ENCODE measurements at places on chromosomes 2 and 18. TPM values are rescaled to one million over a fixed set of nuclear protein-coding genes. Genes with fewer than 3 reads are reported as not detected.

DNA sequence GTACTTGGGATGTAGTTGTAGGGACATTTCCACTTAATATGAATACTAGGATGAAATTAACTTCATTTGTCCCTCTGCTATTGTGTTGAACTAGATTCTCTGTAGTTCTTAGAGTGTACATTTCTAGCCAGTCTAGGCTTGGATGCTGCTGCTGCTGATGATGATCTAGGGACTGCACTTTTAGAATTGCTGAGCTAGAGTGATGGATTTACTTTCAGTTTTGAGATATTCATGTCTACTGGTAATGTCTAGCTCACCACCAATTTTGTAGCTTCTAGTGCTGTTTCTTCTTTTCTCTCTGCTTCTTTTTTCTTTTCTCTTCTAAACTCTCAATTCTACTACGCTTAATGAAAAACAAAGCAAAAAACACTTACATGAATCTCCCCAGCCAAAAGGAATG, 49.4 kb downstream of the MRPS9 start:
- DNase-seq = no peak

Gene KDSR
- total RNA-seq = 33.2 TPM

Gene RANBP2
- total RNA-seq = 65.9 TPM

DNA sequence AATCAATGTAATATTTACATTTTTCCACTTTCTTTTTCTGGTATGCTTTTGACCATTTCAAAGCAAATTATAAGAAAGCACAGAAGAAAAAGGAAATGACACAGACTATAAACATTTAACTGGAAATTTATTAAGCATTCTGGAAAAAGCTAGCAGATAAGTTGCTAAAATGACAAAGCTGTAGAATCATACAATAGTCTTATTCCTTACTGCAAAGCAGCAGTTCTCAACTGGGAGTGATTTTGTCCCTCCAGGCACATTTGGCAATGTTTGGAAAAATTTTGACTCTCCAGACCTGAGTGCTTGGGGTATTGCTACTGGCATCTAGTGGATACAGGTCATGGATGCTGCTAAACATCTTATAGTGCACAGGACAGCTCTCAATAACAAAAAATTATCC, 75.1 kb downstream of the MBD5 start:
- peak; percentile 5 for DNase-seq

Gene COL5A2
- 187 TPM for total RNA-seq

Gene CD207
- total RNA-seq = not detected

- no peak for DNase-seq
Measured at GRCh38 chr2:74659462-74659861, 5.4 kb downstream of the SEMA4F start.

DNA sequence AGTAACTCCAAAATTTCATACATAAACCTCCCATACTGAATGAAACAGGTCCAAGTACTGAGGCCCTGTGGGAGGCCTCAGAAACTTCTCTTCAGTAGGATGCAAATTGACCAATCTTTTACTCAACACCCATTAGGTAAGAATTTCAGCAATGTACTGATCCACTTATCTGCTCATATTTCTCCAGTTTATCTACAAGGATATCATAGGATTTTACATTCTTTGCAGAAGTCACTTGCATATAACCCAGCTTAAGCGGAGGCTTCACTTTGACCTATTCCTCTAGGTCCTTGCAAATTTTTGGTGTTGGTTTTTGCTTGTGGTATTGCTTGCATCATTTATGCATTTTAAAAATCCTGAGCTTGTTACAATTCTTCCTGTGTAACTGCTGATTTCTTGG, 28.8 kb upstream of the SLC3A1 start:
- DNase-seq = no peak

Gene HOXD8
- total RNA-seq = 0.58 TPM

Gene SERPINB10
- not detected for total RNA-seq

DNA sequence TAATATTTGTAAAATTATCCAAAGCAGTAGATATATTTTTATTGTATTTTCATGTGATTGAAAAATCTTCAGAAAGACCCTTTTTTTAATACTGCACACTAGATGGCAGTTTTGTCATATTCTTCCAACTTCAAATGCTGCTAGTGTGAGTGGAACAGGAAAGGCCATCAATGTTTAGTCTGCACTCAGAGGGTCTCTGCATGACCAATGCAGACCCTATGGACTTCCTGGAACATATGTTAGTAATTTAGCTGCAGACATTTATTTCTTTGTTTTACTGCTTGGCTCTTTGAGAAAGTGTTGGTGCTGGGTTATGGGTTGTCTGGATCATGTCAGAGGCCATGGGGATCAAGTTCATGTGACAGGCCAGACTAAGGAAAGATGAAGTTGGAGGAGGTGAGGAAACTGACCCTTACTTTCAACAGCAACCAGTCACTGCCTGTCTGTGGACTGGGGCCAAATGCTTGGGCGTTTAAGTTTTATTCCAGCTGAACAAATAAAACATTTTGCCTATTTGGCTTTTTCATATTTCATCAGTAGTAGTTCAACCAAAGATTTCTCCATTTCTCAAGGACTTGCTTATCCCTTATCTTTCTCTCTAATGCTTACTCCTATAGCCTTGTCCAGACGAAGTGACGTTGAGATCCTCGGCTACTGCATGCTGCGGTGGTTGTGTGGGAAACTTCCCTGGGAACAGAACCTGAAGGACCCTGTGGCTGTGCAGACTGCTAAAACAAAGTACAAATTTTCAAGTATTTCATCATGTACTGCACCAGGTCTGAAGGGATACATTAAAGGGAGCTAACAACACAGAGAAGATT, 84.8 kb downstream of the VRK2 start:
- DNase-seq = peak; percentile 25

DNA sequence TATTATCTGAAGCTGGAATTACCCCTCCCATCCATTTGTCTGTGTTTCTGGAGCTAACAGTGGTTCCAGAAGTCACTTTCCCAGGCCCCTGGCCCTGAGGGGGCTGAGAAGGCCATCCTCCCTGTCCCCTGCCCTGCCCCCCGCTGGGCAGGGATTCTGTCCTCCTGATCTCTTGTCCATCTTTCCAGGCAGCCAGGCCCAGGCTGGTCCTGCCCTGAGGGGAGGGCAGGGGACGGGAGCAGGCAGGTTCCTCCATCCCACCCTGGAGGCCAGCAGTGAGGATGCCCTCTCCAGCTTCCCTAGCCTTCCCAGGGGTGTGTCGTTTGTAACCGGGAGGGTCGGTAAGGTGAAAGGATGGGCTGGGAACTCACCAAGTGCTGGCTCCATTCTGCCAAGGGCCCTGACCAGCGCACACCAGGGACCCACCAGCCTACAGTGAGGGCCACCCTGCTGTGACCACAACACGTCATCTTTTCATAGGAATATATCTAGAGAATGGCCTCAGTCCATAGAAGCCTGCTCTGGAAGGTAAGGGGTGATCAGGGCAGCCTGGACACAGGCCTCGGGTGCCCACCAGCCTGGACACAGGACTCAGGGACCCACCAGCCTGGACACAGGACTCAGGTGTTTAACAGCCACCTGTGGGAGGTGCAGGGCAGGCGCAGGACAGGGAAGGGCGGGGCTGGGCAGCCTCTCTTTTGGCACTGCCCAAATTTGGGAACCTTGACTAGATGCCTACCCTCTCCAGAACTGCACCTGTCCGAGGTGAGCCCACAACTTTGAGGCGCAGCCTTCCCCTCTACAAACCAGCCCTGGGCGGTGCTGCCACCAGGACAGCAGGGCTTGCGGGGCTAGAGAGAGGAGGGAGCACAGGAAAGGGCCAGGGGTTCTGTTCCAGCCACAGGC, 35.8 kb upstream of the GPC1 start:
- DNase-seq = no peak

Gene SPHKAP
- total RNA-seq = not detected

- DNase-seq = peak; percentile 21
Measured at GRCh38 chr2:204177977-204178522, 241.5 kb downstream of the ICOS start.

GRCh38 chr18:22667156-22667555, 249.4 kb upstream of the CTAGE1 start:
- no peak for DNase-seq

Gene SH3RF3
- total RNA-seq = 7.4 TPM

Gene FSIP2
- total RNA-seq = 0.13 TPM

Gene ALPG
- not detected for total RNA-seq

Gene LRRC30
- total RNA-seq = not detected

- DNase-seq = peak; percentile 79
Measured at GRCh38 chr2:145350011-145350410, 830.1 kb upstream of the ZEB2 start.

Gene MROH2A
- not detected for total RNA-seq

- no peak for DNase-seq
Measured at GRCh38 chr2:196442211-196442610, 197.3 kb upstream of the CCDC150 start.

- DNase-seq = no peak
Measured at GRCh38 chr2:218471982-218472381, 53.1 kb downstream of the VIL1 start.

Gene C2orf72
- total RNA-seq = 0.13 TPM

DNA sequence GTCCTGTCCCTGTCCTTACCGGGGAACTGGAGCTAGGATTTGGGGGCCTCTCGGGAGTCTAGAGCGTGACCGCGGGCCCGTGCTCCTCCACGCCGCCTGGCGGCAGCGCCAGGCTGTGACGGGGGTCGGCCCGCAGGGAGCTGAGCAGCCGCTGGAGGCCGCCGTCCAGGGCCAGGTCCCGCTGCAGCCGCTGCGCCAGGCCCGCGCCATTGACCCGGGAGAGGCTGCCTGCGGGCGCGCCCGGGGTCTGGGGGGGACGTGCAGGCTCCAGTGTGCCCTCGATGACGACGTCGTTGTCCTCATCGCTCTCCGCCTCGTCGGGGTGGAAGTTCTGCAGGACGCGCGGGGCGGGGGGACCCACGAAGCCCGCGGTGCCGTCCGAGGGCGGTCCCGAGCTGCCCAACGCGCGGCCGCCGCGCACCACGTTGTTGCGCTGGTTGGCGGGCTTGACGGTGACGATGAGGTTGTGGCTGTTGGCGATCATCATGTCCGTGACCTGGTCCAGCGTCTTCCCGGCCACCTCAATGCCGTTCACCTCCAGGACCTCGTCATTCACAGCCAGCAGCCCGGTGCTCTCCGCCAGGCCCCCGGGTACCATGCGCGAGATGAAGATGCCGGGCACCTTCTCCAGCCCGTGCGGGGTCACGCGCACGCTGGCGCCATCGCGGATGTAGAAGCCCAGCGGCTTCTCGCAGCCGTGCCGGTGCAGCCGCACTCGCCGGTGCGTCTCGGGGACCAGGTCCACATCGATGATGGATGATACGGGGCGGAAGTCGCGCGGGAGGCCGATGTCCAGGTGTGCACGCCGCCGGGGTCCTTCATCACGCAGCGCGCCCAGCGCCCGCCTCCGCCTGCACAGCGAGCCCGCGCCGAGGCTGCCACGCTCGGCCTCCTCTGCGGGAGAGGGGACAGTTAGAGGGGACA, 50.9 kb downstream of the ADNP2 start:
- DNase-seq = no peak

Measured in LHCN-M2 (cell line).